Activated naive CD8-positive, alpha-beta T cell treated with anti-CD3 and anti-CD28 coated beads, Interleukin-2, amount 10 ng/mL, durations not matched to agents 7 days and 5 days (primary cell): ENCODE measurements at places on chromosomes 11 and 22. TPM values are rescaled to one million over a fixed set of nuclear protein-coding genes. Genes with fewer than 3 reads are reported as not detected.

ALX4 gene
- total RNA-seq = not detected

GRCh38 chr22:39893526-39893925 lies at the start of gene ENTHD1:
Gene ENTHD1, minus strand, starts transcription at chr22:39893760. Its CDS starts 6,012 bp downstream, at chr22:39887748.
- no peak for DNase-seq

GRCh38 chr11:14288189-14288935 lies 70.6 kb downstream of the RRAS2 start:
- DNase-seq = no peak

DNA sequence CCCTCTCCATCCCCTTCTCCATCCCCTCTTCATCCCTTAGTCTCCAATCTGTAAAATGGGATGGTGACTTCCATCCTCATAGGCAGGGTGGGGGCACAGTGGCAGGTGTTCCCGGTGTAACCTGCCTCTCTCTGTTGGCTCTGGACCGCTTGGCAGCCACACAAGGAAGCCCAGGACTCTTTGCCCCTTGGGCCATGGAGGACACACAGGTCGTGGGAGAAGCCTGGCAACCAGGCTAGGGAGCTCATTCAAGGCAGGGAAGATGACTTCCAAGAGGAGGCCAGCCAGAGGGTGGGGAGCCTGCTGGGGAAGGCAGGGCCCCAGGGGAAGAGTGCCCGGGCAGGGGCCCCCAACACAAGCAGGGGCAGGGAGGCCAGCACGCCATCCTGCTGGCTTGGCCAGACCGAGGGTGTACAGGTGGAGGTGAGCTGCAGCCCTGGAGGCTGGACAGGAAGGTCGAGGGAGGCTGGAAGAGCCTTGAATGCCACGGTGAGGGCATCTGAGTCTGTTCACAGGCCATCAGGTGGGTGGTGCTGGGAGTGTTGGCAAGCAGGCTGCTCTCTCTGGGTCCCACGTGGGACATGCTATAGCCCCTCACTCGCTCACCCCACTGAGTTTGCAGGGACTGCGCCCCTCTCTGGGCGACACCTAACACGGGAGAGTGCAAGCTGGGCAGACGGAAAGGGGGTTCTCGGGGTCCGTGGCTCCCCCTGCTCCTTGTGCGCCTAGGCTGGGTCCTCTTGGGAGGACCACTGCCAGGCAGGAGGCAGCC lies 15.5 kb upstream of the CTSD start:
- DNase-seq = no peak

DNA sequence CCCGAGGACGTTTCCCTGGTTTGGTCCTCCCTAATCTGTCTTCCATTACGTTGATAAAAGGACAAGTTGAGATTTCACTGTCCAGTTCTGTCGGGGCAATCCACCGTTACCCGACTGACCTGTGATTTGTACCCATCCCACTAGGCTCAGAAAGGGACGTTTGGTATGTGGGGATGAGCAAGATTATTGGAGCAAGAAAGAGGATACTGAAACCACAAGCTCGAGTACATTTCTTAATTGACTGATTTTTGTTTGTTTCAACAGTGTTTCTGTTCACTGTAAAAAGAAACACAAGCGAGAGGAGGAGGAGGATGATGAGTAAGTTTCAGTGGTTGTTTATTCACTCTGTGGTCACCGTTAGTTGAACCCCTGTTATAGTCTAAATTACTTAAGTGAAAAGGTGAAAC lies 969 bp downstream of the CCDC117 start:
- DNase-seq = no peak
